ENCODE measurements at places on chromosomes 12 and 14. TPM values are rescaled to one million over a fixed set of nuclear protein-coding genes. Genes with fewer than 3 reads are reported as not detected.

CCDC38 gene
- total RNA-seq = 0.33 TPM

GRCh38 chr12:27575762-27576118 lies 51.7 kb downstream of the PPFIBP1 start:
- H3K27ac ChIP-seq = no peak overlapping the region
- H3K27me3 ChIP-seq = peaks cover 8% of the 10 kb centered on the region
- no peak for DNase-seq
- H3K36me3 ChIP-seq = no peaks in the 10 kb centered on the region
- H3K4me1 ChIP-seq = no peaks in the 10 kb centered on the region

DNA sequence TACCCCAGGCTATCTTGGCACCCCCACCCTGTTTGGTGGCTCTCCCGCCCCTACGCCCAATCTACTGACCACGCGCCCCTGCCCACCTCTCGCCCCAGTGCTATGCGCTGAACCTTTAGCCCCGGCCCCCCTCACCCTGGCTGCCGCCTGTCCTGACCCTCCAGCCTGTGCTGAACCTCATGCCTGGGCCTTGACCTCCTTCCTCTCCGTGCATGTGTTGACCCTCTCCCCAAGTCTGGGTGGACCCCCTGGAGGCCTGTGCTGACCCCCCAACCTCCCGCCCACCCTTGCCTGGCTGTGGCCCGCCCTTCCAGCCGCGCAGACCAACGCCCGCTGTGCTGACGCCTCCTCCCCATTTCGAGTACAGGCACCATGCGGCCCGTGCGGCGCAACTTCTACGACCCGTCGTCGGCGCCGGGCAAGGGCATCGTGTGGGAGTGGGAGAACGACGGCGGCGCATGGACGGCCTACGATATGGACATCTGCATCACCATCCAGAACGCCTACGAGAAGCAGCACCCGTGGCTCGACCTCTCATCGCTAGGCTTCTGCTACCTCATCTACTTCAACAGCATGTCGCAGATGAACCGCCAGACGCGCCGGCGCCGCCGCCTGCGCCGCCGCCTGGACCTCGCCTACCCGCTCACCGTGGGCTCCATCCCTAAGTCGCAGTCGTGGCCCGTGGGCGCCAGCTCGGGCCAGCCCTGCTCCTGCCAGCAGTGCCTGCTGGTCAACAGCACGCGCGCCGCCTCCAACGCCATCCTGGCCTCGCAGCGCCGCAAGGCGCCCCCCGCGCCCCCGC lies 20.7 kb downstream of the DTX1 start:
- H3K4me3 ChIP-seq = no peak overlapping the region
- H3K27me3 ChIP-seq = peaks cover 20% of the 10 kb centered on the region
- H3K36me3 ChIP-seq = no peaks in the 10 kb centered on the region
- DNase-seq = no peak
- peaks cover 8% of the 10 kb centered on the region for H3K4me1 ChIP-seq
- no peak overlapping the region for H3K27ac ChIP-seq

DNA sequence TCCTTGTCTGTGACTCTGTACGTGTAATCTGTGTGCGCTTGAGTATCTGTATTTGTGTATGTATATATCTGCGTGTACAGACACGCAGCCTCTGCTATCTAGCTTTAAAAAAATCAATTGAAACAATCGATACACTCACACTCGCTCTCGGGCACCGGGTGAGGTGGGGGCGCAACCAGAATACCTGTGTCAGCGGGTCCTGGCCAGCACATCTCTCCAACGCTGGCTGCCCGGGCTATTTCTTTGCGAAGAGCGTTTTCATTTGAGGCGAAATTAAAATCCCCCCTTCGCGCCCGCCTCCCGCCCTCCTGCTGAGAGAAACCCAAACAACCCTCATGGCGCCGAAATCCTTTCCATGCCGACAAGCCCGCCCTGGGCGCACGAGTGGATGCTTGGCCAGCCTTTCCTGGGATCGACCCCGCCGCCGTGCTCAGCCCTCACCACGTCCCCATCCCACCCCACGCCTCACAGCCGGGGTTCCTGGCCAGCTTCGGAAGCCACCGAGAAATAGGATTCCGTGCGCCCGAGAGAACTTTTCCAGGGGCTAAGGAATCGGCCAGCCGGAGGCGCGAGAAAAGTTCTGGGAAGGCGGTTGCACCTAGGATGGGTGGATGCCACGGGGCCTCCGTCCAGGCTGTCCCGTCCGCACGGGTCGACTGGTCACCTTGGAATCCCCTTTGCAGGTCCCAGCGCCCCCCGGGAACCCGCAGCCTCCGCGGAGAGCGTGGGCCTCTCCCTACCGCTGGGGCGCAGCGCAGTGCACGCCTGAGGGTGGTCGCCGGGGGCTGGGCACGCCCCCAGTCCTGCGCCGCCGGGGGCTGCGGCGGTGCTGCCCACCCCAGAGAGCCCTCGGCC lies 1.0 kb downstream of the ZDHHC22 start:
- peaks cover 8% of the 10 kb centered on the region for H3K4me1 ChIP-seq
- no peak overlapping the region for H3K4me3 ChIP-seq
- peak; percentile 46 for DNase-seq
- no peak overlapping the region for H3K27ac ChIP-seq
- H3K36me3 ChIP-seq = no peaks in the 10 kb centered on the region
